ENCODE measurements at places on chromosomes 11 and 22.

DNA sequence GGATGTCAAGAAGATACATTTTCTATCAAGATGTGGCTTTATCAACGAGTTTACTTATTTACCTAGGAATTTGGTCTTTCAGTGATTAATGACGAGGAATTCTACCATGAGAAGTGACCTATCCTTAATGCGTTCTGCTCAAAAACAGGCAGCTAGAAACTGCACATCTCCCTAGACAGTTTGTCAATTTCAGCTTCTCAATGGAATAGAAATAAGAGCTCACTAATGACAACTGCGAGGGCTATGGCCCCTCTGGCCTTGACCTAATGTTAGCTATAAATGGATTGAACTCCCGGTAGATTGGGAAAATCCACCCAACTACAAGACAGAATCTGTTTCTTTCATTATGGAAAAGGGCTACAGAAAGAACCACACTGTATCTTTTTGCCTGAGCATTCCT, 223.4 kb downstream of the CADM1 start:
- no peak for DNase-seq

- DNase-seq, result no peak
These were observed 11.3 kb upstream of the ADORA2A start for GRCh38 chr22:24416095-24416494.

DNA sequence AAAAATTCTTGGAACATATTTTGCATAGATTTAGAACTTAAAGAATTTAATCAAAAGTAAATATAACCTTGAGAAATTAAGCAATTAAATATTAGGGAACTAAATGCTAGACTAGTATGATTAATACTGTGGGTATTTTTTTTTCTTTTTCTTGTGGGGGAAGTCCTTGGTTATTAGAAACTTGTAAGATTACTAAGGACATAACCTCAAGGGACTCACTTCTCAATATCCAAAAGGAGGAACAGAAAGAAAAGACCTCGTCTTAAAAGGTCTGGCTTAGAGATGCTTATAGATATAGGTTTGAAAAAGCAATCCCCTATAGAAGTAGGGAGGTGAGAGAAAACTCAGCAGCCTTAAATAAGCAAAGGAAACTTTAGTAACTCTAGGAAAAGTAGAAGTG, 368.5 kb downstream of the INSC start:
- no peak for DNase-seq

DNA sequence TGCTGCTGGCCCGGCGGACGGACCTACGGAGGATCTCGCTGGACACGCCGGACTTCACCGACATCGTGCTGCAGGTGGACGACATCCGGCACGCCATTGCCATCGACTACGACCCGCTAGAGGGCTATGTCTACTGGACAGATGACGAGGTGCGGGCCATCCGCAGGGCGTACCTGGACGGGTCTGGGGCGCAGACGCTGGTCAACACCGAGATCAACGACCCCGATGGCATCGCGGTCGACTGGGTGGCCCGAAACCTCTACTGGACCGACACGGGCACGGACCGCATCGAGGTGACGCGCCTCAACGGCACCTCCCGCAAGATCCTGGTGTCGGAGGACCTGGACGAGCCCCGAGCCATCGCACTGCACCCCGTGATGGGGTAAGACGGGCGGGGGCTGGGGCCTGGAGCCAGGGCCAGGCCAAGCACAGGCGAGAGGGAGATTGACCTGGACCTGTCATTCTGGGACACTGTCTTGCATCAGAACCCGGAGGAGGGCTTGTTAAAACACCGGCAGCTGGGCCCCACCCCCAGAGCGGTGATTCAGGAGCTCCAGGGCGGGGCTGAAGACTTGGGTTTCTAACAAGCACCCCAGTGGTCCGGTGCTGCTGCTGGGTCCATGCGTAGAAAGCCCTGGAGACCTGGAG, 74.1 kb downstream of the LRP5 start:
- no peak for DNase-seq

- DNase-seq, result no peak
These were observed 70.6 kb downstream of the ADM start for GRCh38 chr11:10375280-10375971.

DNA sequence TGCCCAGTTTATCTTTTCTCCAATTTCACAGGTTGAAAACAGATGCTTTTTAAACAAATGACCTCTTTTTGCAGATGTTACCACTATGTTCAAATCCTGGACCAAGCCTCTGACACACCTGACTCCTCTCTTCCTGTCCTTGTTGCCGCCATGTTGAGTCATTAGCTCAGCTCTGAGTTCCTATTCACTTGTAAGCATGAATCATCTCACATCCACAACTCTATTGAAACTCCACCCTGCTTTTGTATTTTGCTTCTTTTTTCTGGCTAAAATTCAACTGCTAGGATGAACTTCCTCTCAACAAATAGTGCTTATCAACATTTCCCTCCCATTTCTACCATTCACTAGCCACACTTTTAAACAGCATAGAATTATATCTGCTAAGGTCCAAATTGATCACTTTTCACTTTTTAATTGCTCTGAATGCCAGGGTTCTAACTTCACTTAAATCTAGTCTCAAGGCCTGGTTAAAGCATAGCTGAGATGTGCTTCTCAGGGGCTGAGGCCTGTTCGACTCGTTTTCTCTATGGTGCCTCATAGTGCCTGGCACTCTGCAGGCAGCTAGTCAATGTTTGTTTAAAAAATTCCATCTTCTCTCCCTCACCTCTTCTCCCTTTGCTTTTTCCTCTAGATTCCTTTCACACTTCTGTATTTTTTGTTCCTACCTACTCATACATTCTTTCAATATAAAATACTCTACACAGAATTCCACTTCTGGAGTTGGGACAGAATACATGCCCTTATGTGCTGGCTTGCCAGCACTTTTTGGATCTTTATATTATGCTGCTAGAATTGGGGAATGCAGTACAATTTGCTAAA, 3.9 kb downstream of the JOSD1 start:
- DNase-seq, result no peak

DNA sequence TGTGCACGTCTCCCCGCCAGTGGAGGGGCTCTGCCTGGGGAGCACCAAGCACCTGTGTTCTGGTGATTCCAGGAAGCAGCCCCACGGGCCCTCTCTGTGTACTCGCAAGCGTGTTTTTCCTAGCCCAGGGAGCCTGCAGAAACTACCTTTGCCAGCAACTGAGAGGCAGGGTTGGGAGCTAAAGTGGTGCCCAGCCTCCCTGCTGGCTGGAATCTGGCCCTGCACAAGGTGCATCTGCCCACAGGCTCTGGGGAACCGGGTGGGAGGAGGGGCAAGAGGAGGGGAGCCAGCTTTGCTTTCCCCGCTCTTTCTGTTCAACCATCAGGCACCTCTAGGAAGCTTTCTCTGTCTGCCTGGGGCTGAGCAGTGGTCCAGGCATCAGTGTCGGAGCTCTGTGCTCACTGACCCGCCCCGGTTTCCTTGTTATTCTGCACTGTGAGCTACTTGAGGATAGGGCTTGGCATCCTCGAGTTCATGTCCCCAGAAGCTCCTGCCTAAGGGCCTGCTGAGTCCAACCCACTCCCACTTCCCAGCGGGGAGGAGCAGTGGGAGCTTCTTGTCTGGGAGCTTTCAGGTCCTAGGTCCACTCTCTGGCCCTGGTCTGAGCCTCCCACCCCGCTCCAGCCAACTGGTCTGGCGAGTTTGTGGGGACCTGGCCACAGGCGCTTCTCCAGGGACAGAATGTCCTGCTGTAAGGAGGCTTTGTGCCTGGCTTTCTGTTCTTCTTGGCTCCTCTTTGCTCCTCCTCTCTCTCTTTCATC, 14.9 kb downstream of the DAGLA start:
- DNase-seq, result no peak

- DNase-seq, result no peak
These were observed 6.6 kb upstream of the APOL6 start for GRCh38 chr22:35641494-35642120.

DNA sequence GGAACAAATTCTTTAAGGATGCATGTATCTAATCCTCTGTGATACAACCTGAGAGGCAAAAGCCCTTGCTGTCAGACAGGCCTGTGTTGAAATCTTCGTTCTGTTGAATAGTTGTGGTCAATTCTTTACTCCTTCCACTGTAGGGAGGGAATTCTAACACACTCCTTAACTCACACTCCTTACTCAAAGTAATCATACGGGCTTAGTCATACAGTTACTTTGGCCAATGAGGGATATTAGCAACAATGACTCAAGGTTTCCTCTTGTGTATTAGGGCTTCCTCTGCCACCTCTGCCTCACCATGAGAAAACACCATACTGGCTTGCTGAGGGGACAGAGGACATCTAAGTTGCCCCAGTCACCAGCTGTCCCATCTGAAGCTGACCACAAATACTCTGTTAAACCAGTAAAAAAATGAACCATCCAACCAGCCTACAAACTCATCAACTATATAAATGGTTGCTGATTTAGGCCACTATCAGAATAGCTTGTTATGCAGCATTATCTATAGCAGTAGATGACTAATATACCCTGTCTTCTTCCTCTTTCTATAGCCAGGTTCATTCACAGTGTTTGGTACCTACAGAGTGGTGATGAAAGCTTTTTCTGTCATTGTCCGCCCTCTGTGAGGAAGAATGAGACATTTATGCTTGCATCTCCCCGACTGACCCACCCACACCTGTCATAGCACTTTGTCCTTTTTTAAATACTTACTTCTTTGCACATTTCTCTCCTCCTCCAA, 322.8 kb upstream of the SYN3 start:
- DNase-seq, result no peak

- DNase-seq, result no peak
These were observed 21.1 kb downstream of the SERPINH1 start for GRCh38 chr11:75582895-75583717.

DNA sequence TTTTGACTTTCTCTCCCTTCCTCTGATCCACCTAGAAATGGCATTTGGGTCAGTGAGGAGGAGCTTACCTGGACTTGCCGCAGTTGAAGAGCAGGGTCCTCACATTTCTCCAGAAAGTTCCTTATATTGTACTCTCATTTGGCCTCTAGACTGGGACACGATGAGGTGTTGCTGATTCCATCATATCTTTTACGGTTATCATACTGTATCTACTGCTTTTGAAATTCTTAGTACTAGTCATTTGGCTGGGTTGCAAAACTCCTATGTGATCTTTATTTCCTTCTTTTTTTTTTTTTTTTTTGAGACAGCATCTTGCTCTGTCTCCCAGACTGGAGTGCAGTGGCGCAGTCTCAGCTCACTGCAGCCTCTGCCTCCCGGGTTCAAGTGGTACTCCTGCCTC, 58.7 kb upstream of the FAM181B start:
- DNase-seq, result no peak

GRCh38 chr11:79404325-79404724, 36.5 kb downstream of the TENM4 start:
- DNase-seq, result no peak

DNA sequence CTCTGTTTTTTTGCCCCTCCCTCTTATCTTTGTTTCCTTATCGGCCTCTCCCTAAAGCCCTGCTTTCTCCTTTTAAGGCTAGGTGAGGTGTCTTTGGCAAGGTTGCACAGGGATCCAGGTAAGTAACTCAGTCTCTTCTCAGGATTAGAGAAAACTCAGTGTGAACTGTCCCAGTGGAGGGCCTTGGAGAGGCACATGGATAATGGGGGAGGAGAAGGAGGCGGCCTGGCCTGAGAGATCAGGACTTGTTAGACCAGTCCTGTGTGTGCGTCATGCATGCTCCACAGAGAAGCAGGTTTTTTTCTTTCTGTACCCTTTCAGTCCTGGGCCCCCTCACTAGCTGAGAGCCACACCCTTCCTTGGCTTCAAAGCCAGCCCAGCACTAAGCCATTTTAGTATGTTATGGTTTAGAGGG, 19.9 kb downstream of the CTNND1 start:
- no peak for DNase-seq

- no peak for DNase-seq
These were observed 377.1 kb downstream of the DCDC1 start for GRCh38 chr11:30992513-30992849.

GRCh38 chr11:94658386-94658785, 91.2 kb downstream of the PIWIL4 start:
- DNase-seq, result no peak

DNA sequence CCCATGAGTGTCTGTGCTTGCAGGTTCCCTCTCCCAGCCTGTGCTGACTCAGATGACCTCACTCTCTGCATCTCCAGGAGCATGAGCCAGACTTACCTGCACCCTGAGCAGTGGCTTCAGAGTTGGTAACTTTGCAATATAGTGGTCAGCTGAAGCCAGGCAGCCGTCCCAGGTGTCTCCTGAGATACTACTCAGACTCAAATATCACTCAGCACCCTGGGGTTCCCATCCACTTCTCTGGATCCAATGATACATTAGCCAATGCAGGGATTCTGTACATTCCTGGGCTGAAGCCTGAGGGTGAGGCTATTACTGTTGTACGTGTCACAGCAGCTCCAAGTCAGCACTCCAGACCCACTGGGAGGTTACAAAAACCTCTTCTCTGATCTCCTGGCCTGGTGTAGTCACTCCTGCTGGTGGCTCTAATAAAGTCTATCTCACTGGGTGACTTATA, 87.8 kb upstream of the TOP3B start:
- no peak for DNase-seq

DNA sequence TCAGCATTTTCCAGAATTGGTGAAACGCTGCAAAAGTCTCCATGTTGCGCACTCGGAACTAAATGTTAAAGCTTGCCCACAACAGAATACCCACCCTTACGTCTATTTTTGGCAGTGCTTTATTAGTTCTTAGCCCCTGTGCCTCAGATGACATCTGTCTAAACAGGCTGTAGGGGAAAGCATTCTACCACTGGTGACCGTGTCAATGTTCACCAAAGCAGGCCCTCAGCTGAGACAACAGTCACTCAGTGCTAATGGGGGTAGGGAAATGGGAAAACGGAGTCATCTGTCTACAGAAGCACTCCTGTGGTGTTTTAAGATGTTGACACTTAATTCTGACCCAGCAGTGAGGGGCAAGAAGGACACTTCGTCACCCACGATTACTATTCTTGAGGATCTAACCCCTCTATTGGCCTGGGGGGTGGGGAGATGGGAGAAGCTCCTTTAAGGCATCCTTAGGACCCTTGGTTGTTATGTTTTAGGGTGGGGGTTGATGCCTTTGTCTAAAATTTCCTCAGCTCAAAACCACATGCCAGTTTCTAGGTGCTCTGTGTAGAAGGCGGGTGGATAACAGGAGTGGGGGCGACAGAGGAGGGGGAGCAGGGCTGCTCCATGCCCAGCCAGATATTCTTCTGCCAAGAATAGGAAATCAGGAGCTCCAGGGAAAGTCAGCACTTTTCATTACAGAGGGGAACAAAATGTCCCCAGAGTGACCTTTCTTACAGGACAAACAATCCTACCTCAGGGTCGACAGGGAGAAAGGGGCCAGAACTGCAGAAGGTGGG, 15.6 kb upstream of the MFRP start:
- no peak for DNase-seq

- no peak for DNase-seq
These were observed 5.3 kb downstream of the MALAT1 start for GRCh38 chr11:65503949-65504673.

DNA sequence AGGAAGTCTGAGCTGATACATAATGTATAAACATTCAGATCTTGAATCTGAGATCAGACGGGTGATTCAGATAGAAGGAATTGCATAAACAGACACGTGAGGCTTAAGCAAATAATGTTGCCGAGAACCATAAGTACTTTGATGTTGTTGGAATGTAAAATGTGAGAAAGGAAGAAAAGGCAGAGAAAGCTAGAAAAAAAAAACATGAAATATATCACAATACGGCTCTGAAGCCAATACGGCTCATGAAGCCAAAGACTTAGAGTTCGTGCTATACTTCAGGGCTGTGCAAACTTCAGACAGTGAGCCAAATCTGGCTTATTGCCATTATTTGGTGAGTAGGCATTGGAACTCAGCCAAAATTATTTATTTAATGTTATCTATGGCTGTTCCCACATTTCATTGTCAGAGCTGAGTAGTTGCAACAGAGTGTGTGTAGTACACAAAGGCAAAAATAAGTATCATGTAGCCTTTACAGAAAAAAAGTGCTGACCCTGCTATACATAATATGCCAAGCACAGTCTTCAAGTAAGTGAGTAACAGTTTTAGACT, 673.3 kb downstream of the CNTN5 start:
- DNase-seq, result no peak

Data from stimulated activated CD8-positive, alpha-beta memory T cell treated with anti-CD3 and anti-CD28 coated beads, Interleukin-7, amount 100 ng/mL, for 1 hour (primary cell).